CD4-positive, alpha-beta T cell treated with Interferon alpha-2 for 1 hour (primary cell): ENCODE measurements at places on chromosomes 12 and 14.

DNA sequence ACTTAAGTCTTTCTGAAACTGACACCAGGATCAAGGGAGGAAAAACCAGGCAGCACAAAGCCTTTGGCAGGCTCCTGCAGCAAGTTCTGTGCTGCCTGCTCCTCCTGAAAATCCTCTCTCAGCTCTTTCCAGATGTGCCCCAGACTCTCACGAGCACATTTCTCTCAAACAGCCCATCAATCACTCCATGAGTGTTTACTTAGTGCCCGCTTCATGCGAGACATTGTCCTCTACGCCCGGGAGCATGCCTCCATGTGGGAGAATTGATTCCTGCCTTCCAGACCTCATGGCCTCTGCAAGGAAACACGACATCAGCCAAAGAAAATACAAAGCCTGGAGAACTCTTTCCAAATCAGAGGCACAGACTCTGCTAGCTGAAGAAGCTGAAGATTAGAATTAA lies 46.5 kb upstream of the TSPAN11 start:
- DNase-seq: no peak

GRCh38 chr12:122951979-122952892 lies 14.0 kb downstream of the ABCB9 start:
- peak; percentile 82 for DNase-seq

- no peak for DNase-seq
These were observed 83.6 kb downstream of the ALX1 start for GRCh38 chr12:85363382-85364190.

- peak; percentile 0 for DNase-seq
These were observed 34.0 kb downstream of the ALG10B start for GRCh38 chr12:38350342-38351174.

DNA sequence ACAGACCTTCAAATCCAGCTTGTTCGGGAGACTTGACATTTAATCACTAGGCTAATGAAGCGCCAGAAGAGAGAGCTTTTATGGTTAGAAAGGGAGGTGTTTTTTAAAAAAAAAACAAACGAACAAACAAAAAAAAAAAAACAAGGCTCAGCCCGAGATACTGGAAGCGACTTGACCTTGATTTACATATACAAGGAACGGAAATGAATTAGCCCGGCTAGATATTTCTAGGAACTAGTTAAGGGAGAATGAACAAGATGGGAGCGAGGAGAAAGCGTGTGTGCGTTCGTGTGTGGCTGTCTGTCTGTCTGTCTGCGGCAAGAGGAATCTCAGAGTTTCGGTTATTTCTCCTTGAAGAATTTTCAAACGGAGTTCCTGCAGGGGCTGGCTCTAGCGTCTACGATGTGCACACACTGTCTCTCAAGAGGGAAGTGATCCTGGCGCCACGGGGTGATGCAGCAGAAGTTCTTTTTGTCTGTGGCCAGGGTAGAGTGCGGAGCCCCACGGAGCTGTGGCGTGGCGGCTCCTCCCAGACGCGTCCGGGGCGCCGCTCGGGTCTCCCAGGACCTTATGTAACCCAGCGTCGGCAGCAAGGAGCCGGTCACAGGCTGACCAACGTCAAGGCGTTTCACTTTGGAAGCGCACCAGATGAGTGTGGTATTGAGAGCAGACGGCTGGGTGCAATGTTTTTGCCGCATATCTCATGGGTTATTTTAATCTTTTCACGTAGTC lies 18.8 kb downstream of the SOCS2 start:
- DNase-seq: peak; percentile 62

DNA sequence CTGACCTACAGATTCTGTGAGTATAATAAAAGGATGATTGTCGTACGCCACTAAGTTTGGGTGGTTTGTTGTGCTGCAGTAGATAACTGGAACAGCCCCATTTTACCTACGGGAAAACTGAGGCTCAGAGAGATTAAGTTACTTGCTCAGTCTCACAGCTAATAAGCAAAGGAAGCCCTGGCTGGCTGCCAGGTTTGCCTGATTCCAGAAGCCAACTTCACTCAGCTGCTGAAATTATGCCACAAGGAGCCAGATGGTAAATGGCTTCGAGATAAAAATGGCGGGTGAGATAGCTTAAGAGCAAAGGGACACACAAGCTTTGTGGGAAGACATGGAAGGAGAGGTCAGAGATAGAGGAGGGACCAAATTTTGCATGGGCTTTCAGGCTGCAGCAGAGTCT lies 191.5 kb upstream of the NOS1 start:
- no peak for DNase-seq

DNA sequence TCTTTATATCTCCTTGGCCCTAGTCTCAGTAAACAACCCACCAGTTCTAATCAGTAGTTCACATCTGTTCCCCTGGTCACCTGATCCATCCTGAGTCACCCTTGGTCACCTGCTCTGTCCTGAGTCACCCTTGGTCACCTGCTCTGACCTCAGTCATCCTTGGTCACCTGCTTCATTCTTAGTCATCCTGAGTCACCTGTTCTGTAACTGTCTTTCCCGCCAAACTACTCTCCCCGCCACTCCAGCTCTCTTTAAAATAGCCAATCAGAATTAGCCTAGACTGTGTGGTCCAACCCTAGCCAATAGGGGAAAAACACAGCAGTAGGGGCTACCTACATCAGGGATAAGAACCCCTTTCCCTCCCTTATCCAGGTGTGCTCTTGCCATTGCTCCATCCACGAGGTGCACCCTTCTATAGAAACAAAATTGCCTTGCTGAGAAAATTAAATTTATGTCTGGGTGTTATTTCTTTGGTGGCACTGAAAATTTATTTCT lies 245.4 kb upstream of the DIO3 start:
- no peak for DNase-seq

DNA sequence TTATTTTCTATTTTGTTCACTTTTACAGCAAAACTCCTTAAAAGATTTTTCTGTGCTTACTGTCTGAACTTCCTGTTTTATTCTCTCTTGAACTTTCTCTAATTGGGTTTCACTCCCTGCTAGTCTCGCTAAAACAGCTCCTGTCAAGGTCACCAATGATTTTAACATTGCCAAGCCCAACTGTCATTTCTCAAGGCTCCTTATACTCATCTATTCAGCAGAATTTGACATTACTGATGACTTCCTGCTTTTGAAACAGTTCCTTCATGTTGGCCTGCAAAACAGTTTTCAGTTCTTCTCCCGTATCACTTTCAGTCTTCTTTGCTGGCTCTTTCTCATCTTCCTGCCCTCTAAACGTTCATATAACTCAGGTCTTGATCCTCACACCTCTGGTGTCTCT lies 268.5 kb upstream of the USP15 start:
- DNase-seq: no peak

GRCh38 chr14:104218361-104219180 lies 80.2 kb downstream of the KIF26A start:
- DNase-seq: no peak

GRCh38 chr14:55610713-55611370 lies 30.8 kb downstream of the KTN1 start:
- no peak for DNase-seq

DNA sequence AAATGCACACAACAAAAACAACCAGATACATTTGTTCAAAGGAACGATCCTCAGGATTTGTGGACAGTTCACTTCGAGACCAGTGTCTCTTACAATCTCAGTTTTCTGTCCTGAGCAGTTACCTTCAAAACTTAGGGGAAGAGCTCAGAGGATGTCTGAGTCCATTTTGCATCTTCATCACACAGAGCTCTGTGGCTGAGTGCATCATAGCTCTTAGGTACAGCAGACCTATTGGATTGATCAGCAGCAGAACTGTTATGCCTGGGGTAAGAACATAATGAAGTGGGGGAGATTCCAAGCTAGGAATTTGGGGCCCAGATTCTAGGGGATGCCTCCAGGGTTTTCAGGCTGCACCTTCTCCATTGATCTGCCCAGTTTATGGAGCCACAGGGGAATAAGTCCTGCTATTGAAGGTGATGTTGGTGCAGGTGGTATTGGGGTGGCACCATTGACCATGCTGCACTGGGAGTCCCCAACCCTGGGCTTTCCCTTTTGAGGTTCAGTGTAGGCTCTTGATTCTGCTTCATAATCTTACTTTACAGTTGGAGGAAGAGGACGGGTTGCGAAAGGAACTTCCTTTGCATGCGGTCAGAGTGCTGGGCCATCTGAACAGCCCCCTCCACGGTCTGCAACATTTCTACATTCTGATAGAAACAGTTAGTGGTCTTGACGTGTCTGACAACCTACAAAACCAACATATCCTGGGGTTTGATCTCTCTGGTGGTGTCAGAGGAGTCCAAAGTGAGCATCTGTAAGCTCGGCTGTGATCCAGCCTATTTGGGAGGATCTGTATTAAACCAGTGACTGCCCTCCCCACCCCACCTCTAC lies 112.8 kb downstream of the CHST11 start:
- peak; percentile 62 for DNase-seq

- no peak for DNase-seq
These were observed 15.7 kb downstream of the TBX3 start for GRCh38 chr12:114668151-114668885.

- no peak for DNase-seq
These were observed 11.1 kb downstream of the BAG5 start for GRCh38 chr14:103551338-103551762.

GRCh38 chr14:86802726-86803125 lies 1190.3 kb downstream of the GALC start:
- DNase-seq: no peak
